Bronchus fibroblast of lung (primary cell): ENCODE measurements at places on chromosomes 5 and 9. TPM values are rescaled to one million over a fixed set of nuclear protein-coding genes. Genes with fewer than 3 reads are reported as not detected.

The LIX1 gene
- not detected in 2 replicates for total RNA-seq

The CCDC180 gene
- 0.30 and 0.34 TPM in 2 replicates for total RNA-seq

The RNF208 gene
- 0.50 and 1.2 TPM in 2 replicates for total RNA-seq

The GZMA gene
- total RNA-seq: not detected in 2 replicates

The SHISAL2B gene
- not detected in 2 replicates for total RNA-seq

The TRPM6 gene
- under 0.01 TPM in 2 replicates for total RNA-seq

The CEL gene
- total RNA-seq: 0.17 and 0.30 TPM in 2 replicates

The TMEM174 gene
- total RNA-seq: not detected in 2 replicates

The FOXD4L5 gene
- not detected in 2 replicates for total RNA-seq

The GADD45G gene
- total RNA-seq: 0.15 and 0.17 TPM in 2 replicates

The EGFL7 gene
- total RNA-seq: 2.1 and 2.4 TPM in 2 replicates

The SLC30A5 gene
- total RNA-seq: 35.7 and 40.3 TPM in 2 replicates

The C9 gene
- total RNA-seq: not detected in 2 replicates

The CD274 gene
- total RNA-seq: 2.5 and 2.9 TPM in 2 replicates

The SLC4A9 gene
- total RNA-seq: not detected in 2 replicates

The IFNK gene
- total RNA-seq: not detected in 2 replicates

The GLIPR2 gene
- 28.7 and 30.8 TPM in 2 replicates for total RNA-seq

The PCDHB9 gene
- total RNA-seq: not detected in 2 replicates

The ADAMTS2 gene
- 28.1 and 37.0 TPM in 2 replicates for total RNA-seq

The OMD gene
- total RNA-seq: not detected in 2 replicates
